ENCODE measurements at places on chromosomes 3 and 15.

- no peak for DNase-seq
These were observed 74.5 kb downstream of the TBC1D2B start for GRCh38 chr15:78002996-78003395.

- DNase-seq: no peak
These were observed 535.6 kb downstream of the NLGN1 start for GRCh38 chr3:173933113-173933512.

- DNase-seq: no peak
These were observed 26.3 kb downstream of the SCN11A start for GRCh38 chr3:39025222-39025970.

DNA sequence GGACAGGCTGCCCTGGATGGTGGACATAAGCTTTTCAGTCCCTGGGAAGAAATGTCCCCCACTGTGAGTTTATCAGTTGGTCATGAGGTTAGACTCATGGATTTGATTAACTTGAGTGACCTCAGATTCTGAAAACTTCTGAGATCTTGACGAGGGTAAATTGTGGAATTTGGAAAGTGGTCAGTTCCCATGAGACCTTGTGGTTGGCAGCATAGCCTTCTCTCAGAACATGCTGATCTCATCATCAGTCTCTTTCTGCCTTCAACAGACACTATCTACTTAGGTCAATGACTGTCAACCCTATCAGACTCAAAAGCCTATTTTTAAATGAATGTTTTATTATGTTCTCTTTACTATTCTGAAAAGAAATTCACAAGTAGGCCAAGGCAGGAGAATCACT lies 45.6 kb upstream of the NDUFB4 start:
- no peak for DNase-seq

DNA sequence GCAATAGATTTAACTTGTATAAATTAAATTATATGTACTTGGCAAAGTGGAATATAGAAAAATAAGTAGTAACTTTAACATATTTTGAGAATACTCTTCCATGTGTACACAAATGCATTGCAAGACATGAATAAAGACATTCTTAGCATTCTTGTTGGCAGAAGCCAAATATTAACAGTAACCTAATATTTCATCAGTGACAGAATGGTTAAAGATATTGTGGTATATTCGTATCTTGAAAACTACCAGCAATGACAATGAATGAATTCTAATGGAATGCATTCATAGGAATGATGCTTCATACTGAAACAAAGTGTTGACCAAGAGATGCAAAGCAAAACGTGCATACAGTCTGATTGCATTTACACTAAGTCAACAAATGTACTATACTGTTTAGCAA lies 524.7 kb downstream of the GRM7 start:
- no peak for DNase-seq

DNA sequence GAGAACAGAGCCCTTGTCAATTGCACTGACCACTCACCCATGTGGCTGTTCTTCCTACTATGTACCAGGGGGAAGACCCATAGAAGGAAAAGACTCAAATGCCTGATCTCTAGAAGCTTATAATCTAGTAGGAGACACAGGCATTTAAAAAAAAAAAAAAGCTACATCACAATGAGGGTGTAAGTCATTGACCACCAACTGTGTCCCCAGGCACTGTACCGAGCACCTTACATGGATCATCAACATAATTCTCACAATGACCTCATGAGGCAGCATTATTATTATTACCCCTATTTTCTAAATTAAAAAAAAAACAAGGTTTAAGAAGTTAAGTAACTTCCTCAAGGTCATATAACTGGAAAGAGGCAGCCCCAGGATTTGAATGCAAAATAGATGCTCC lies 247.4 kb downstream of the SHOX2 start:
- no peak for DNase-seq

DNA sequence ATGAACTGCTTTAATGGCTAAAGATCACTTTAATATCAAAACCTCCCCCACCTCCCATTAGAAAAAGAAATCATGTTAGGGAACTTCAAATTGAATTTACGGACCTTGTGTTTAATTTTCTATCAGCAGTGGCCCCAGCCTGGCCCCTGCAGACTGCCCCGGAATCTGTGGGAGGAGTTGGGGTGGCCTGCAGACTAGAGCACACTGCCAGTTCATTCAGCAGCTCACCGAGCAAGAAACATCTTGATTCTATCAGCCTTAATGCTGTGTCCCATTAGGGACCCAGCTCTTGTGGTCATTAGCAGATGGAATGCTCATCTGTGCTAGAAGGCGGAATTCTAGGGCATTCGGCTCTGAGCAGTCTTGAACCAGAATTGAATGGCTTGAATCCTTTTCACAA lies 54.2 kb downstream of the FLNB start:
- no peak for DNase-seq

- no peak for DNase-seq
These were observed 22.5 kb upstream of the TSPAN3 start for GRCh38 chr15:77093436-77093835.

GRCh38 chr3:171165983-171166382 lies 139.5 kb upstream of the SLC2A2 start:
- no peak for DNase-seq

DNA sequence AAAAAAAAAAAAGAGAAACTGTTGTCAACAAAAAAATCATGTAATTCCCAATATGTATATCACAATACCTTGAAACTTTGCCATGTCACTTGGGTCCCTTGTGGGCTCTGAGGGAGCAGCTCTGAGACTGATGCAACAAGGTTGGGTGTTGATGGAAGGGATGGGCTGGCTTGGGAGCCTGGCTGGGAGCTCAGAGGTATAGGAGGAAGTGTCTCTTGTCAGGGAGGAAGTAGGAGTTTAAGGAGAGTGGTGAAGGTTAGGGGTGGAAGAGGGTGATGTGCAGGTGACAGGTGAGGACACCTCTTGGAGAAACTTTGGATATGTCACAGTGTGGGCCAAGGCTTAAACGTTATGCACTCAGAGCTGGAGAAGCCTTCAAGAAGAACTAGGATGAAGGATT lies 2.0 kb upstream of the TM6SF1 start:
- DNase-seq: no peak

DNA sequence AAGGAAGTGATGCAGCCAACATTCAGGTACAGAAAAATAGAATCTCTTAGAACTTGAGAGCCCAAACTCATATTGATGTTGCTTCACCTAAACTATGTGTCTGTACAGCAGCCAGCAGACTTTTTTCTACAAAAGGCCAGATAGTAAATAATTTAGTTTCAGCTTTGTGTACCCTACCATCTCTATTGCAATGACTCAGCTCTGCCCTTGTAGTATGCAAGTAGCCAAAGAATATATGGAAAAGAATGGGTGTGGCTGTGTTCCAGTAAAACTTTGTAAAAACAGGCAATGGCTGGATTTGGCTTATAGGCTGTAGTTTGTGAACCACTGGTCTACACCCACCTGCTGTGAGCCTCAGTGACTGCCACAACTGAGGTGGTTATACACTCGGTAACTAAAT lies 392.5 kb upstream of the RARB start:
- DNase-seq: no peak

- DNase-seq: no peak
These were observed 12.1 kb upstream of the THSD4 start for GRCh38 chr15:71103102-71103676.

GRCh38 chr3:173977747-173978146 lies 580.2 kb downstream of the NLGN1 start:
- DNase-seq: no peak
